ENCODE measurements at places on chromosomes 12 and 14.
A peak's percentile ranks its signal among the peaks of the same experiment; 100 is the strongest.

DNA sequence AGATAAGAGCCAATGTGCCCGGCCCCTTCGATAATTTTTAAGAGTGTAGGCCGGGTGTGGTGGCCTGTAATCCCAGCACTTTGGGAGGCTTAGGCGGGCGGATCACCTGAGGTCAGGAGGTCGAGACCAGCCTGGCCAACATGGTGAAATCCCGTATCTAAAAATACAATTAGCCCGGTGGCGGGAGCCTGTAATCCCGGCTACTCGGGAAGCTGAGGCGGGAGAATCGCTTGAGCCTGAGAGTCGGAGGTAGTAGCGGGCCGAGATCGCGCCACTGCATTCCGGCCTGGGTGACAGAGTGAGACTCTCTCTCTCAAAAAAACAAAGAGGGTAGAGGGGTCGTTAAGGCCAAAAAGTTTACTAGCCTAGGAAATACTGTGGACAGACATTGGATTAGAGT, 2.6 kb downstream of the KRAS start:
- no peak for DNase-seq

GRCh38 chr14:77582511-77582910, 33.9 kb downstream of the SPTLC2 start:
- DNase-seq = no peak

- DNase-seq = no peak
Observed at GRCh38 chr14:105153739-105154475, 14.7 kb downstream of the JAG2 start.

DNA sequence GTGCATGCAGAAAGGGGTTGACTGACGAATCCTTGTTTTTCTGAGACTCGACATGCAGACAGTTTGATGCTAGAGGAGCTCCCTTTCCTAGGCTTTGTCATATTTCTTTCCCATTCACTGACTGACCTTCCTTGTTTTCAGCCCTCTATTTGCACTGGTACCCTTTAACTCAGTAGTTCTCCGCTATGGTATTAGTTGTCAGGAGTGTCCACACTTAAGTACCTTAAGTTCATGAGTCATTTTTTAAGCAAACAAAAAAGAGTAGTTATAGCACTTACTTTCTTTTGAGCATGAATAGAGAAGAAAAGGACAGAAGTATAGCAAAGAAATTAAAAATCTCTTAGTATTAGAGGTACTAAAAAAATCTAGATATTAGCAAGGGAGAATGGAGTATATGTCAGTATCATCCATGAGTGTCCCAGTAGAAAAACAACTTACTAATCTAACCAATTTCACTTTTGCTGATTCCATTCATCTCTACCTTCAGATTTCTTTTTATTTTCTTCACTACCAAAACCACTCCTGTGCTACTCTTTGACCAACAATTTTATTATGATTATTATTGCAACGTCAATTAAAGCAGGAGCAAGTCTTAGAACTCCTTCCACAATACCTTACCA, 8.3 kb downstream of the ATP2B1 start:
- DNase-seq = no peak

- DNase-seq = no peak
Observed at GRCh38 chr12:105164068-105164467, 56.5 kb downstream of the WASHC4 start.

DNA sequence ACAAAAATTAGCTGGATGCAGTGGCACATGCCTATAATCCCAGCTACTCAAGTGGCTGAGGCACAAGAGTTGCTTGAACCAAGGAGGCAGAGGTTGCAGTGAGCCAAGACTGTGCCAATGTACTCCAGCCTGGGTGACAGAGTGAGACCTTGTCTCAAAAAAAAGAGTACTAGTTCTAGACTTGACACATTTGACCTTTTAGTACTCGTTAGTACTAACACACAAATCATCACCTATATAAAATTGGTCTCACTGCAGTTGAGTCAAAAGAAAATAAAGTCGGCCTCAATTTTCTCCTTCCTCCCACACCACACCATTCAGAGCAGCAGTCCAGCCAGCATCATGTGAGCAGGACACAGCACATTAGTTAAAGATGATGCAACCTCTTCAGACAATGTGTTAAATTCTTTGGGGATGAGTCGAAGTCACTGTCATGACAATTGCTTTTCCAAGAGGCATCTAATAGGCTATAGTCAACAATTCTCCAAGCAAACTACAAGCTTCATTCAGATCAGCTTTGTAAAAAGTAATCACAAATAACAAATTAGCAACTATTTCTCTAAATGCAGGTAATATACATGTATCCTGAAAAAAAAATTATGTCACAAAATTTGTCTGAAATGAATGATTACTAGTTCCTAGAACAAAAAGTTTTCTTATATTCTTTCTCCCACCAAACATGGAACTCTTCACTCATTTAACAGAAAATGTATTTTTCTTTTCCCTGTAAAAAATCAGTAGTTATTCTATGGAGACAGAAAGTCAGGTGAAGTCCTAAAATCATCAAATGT, 55.6 kb downstream of the CLIP1 start:
- DNase-seq = no peak

DNA sequence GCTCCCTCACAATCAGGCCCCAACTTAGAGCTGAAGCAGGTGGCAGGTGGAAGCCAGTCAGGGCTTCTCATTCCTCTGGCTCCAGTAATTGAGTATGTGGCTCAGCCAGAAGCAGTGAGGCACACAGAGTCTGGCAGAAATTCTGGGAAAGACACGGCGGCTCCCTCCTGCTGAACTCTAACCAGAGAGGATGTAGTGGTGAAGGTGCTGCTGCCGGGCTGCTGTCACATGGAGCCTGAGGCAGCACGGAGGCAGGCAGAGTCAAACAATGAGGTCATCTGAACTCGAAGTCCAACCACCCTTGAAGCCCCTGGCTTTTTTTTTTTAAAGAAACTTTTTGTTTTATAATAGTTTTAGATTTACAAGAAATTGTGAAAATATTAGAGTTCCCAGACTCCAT, 33.4 kb upstream of the SMOC1 start:
- DNase-seq = peak; percentile 61
